ENCODE measurements at places on chromosomes 2 and 18.

GRCh38 chr2:41420219-41420618 is 627.6 kb upstream of the PKDCC start:
- no peak for DNase-seq

DNA sequence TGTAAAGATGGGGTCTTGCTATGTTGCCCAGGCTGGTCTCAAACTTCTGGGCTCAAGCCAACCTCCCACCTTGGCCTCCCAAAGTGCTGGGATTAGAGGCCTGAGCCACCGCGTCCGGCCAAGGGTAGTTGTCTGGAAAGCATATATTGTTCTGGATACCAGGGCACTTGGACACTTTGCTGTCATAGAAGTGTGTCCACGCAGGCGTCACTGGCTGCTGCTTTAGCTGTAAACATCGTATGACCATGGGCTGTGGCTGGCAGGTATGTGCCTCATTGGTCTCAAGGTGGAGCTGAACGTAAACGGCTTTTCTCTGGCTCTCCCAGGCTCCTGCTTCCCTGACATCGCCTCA is 3.2 kb upstream of the GPR35 start:
- no peak for DNase-seq

DNA sequence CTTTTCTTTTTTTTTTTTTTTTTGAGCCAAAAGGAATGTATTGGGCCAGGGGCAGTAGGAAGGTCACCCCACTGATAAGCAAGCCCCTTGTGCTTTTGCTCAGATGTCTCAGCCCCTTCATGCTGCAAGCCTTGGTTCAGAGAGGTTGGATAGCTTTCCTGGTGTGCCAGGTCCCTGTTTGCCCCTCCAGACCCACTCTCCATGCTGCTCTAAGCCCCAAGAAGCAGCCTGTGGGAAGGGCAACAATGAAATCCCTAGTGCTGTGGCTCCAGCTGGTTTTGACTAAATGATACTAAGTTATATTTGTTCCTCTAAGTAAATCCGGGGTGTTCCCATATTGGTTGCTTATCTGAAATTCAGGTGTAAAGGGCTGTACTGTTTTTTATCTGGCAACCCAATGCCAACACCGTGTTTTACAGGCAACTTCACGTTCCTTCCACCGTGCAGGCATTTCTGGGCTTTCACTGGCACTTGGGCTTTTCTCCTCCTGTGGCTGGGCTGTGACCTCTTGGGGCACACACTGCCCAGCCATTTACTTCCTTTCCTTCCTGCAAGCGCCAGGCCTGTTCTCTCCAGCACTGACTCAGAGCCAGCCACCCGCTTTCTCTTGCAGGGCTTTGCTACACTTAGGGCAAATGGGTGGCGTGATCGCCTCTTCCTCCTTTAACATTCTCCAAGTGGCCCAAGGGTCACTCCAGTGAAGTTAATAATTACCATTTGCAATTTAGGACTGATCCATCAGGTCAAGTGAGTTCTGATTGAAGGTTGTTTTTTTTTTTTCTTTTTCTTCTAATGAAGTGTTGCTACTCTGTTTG is 21.6 kb downstream of the MERTK start:
- no peak for DNase-seq

DNA sequence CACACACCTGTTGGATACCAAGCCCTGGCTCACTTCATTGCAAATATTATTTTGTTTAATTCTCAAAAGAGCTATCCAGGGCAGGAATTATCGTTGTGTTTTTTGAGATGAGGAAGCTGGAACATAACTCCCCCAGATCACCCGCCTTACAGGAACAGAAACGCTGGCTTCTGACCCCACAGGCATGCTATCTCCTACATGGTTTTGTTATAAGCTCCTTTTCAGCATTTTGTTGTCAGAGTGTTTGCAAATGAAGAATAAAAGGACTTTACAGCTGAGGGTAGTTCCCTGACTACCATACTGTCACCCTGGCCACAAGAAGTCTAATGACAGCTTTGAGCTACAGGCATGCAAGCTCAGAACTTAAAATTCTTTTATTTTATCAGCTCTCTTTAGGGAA is 62.0 kb upstream of the MRPS9 start:
- DNase-seq = no peak

DNA sequence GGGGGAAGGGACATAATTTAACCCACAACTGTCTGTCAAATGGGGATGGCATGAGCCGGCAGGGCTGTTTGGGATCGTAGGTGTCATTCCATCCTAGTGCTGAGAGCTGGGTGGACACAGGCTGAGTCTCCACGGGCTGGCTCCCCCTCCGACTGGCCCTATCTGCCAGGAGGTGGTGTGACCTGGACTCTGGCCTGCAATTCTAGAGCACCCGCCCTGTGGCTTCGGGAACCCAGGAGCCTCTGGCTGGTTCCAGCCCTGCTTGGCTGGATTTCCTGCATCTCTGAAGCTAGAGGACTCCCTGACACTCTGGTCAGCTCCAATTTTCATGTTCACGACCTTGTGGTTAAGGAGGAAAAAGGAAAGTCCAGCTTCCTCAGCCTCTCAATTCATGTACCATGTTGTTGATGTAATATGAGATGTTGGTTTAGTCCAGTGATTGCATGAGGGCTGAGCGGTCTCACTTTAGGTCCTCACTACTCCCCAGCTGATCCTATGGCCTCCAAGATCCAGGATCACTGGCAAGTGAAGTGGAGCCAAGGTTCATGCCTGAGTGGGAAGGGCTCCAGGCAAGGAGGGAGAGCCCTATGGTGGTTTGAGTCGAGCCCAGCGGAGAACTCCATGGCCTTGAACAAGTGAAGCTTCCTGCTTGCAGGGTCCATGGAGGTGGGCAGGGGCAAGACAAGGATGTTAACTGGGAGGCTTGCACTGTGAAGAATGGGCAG is 169.1 kb downstream of the NDUFA10 start:
- DNase-seq = no peak

DNA sequence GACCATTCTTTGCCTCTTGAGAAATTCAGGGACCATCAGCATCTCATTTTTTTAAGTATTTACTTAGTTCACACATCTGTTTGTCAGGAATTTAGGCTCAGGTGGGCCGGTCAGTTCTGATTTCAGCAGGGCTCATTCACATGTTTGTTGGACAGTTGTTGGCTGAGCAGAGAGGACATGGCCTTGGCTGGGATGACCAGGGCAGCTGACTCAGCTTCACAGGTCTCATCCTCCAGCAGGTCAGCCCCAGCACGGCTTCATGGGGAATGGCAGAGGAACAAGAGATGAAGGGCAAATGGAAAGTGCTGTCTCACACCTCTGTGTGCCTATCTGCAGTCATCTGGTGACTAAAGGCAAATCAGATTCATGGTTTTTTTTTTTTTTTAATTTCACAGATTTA is 136.1 kb upstream of the TMEM200C start:
- DNase-seq = no peak

GRCh38 chr2:4077017-4077416 is 373.6 kb downstream of the DCDC2C start:
- no peak for DNase-seq

DNA sequence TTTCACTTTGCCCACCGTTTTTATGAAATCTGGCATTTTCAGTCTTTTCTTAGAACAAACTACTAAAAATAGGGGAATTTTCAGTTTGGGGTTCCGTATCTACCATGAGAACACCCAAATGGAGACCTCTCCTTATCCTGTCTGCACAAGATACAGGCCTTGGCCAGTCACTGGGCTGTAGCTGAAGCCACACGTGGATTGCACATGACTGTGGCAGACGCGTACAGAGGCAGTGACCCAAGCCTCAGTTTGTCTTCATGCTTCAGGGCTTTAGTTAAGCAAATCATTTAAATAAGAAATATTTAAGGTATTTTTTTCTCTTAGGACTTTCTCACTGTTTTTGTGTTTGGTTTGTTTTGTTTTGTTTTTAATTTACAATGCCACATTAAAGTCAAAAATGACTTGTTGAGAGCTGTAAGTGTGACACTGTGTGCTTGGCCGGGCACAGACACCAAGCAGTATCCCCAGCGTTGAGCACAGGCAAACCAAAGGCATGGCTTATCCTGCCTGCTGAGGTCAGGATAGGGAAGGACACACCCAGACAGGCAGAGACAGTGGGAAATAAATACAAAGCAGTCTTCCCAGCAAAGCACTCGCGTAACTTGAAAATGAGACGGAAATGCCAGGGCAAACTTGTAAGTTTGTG is 53.3 kb downstream of the TRAPPC12 start:
- DNase-seq = no peak

DNA sequence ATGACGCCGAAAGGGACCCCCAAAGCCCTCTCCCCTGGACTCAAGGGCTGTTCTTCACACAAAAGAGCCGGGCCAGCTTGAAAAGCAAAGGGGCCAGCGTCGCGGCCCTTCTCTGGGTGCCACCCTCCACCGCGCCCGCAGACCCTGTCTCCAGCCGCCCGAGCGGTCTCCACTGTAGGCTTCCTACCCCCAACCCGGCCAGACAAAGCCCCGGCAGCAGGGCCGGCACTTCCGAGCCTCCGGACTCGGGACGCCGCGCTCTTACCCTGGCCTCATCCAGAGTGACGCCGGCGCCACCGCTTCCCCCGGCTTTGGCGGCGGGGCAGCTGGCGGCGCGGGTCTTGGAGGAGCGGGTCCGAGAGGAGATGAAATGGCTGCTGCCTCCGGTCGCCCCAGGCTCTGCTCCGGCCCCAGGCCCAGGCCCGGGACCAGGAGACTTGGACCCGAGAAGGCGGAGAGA is 603 bp downstream of the ATAD2B start:
- no peak for DNase-seq

DNA sequence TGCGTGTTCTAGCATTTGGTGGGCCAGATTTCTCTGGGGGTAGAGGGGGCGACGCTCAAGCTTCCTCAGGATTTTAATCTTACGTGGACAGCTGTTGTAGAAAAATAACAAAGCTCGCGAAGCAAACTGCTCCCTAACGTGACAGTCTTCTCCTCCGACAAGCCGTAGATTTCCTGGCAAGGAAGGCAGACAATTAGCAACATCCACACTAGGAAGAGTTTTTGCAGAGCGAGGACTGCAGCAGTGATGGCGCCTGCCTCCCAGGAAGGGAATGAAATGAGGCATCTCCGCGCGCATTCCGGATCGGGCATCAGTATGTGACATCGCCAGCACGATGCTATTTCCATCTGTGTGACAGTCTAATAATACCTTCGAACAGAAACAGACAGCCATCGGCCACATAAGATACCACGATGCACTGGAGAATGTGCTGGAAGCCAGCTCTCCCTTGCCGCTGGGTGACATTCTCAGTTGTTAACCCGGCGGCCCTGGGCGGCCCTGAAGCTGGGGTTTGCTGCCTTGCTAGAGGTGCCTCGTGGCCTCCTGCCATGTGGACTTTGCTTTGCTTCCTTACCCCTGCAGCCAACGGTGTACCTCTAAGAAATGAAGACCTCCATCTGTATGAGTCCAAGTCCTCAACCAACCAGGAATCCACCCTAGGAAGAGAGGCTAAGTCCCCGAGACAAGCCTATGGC is 101.8 kb upstream of the AGAP1 start:
- DNase-seq = no peak

DNA sequence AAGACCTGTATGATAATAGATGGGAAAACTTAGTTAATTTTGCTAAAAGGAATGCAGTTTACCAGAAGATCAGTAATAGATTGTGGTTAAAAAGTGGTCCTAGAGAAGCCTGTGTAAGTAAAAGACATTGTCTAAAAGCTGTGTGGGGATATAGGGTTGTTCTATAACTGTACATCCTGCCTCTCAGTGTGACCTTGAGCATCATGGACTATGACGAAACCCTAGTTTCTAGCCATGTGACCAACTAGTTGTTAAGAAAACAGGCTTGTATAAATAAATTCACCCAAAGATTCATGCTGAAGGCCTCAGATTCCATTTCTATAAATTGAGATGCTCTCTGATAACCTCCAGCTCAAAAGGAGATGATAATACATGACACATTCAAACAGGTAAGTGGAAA is 160.7 kb downstream of the IKZF2 start:
- DNase-seq = no peak

DNA sequence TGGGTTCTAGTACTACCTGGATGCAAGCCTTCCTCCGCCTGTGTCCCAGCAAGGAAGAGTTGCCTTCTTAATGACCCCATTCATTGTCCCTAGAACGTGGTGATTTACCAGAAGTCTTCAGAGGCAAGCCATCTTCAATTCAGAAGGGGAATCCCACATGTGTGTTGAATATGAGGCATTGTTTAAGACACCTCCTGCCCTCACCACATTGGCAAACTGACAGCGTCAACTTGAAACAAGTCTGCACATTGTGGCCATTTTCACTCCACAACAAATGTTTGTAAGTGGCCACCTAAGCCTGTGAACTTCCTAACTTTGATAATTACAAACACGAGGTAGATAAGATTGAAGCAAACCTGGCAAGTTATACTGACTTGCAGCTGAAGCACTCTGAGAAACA is 83.7 kb downstream of the TCF7L1 start:
- DNase-seq = no peak

- no peak for DNase-seq
Measured at GRCh38 chr2:80114812-80115211, 189.7 kb downstream of the LRRTM1 start.

DNA sequence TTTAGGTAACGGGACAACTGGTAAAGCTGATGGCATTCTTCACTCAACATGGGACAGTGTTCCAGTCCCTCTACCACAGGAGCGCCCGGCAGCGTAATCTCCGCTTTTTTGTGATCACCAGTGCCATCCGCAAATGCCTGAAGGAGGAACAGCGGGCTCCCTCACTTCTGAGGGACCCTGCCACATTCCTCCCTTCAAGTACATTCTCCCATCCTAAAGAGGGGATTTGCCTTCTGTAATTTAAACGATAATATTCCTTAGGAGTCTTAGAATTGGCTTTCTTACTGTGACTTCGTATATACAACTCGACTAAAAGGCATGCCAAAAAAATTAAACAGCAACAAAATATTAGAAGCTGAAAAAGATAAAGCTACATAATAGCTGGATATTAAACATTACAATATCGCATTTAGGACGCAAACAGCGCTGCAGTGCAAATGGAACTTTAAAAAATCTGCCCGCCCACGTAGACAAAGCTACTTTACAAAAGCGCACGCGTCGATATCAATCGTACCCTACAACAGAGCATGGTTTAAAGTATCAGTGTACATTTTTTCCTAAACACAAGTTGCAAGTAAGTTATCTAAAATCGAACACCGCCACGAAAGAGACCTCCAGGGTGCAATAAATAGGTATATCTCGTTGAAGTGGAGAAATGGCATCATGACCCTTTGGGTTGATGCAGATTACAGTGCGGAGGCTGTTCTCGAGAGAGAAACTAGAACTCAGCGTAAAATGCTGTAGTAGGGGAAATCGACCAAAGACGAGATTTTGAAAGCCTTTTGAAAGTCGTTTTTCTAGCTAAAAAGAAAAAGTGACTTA is 2.3 kb upstream of the VSNL1 start:
- no peak for DNase-seq

DNA sequence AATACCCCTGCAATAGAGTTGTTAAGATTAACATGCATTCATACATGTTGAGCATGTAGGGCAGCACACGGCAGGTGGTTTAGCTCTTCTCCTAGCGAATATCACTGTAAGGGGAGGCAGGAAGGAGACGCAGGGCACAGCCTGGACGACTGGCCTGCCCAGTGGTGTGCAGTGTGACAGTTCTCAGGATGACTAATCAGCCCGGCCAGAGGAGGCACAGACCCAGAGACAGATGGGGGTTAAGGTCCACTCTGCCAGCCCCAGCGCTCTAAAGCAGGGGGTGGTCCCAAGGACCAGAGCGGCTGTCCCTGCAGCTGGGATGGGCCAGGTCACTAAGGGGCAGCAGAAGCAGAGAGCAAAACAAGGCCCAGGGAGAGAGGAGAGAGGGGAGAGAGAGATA is 63.7 kb downstream of the RNF152 start:
- no peak for DNase-seq

Data from cerebellar nuclear complex (tissue), 1 donor.